SHP77 treated with DMSO at 0.1 percent for 48 hours (cell line): ENCODE measurements at places on chromosomes 13 and 19.

- DNase-seq = no peak
Measured at GRCh38 chr13:20353973-20354372, 121.9 kb upstream of the GJB6 start.

GRCh38 chr19:32830231-32831014, 39.1 kb downstream of the SLC7A9 start:
- no peak for DNase-seq

DNA sequence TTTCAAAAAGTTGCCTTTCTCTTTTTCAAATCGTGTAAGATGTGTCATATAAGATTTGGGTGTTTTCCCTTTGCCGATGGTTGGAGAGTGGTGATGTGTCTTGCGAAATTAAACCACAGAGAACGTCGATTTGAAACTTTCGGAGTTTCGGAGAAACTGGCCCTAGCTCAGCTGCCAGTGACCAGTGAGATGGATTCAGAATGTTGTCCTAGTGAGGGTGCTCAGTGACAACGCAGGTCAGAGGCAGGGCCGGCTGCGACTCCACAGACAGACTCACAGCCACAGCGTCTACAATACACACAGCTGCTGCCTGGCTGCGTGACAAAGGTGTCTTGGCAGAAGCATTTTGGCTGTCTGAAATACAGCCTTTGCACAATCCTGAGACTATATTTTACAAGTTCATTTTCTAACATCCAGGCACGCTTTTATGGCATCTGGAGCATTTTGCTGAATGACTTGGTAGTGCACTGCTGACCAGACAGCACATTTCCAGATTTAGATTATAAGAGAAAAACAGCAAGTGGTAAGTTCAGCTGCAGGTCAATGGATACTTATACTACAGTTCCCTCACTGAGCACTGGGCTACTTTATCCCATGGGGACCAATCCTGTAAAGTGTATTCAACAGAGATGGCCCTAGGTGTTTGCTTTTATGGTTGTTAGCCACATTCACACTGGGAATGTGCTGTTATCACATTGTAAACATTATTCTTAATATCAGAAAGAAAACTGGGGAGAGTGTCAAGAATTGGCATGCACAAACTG, 207.5 kb downstream of the KCNRG start:
- DNase-seq = peak; percentile 58

GRCh38 chr19:57348136-57348535, 2.9 kb upstream of the ZNF304 start:
- no peak for DNase-seq

GRCh38 chr19:5343848-5344247, 3.2 kb upstream of the PTPRS start:
- DNase-seq = no peak

- no peak for DNase-seq
Measured at GRCh38 chr19:4260613-4261191, 13.8 kb downstream of the YJU2 start.

- DNase-seq = no peak
Measured at GRCh38 chr19:49912965-49913685, 15.9 kb upstream of the ATF5 start.

DNA sequence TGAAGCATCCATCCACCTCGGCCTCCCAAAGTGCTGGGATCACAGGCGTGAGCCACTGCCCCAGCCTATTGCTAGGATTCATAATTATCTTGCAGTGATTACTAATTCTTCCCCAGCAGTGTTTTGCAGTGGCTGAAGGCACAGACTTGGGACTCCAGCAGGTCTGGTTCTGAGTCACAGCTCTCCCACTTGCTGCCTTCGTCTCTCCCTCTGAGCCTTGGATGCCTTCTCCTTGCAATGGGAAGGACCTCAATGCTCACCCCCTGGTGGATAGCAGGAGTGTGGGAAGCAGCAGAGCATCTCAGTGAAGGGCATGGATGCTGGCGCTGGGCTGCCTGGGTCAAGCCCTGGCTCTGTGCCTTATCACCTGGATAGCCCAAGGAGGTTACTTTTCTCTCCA, 37.6 kb upstream of the SHKBP1 start:
- DNase-seq = no peak

DNA sequence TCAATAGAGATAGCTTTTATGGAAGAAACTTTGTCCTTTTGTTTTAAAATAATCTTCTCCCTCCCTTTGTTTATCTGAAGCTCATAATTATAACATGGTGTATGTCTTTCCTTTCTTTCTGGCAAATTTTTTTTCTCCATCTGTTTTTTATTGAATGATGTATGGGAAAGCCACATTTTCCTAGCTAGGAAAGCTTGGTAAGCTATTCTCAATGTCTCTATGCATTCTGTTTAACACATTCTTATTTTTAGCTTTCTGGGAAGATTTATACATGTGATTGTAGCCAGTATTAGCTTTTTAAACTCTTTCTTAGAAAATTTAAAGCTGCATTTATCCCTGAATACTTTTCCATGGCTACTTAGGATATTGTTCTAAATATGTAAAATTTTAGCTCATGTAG, 124.9 kb upstream of the CSNK1A1L start:
- no peak for DNase-seq

GRCh38 chr19:51749979-51750378, 1.7 kb downstream of the FPR1 start:
- no peak for DNase-seq

GRCh38 chr19:42051166-42052115, 18.6 kb downstream of the GRIK5 start:
- DNase-seq = no peak

- DNase-seq = no peak
Measured at GRCh38 chr19:23283925-23284324, 33.7 kb upstream of the ZNF724 start.

GRCh38 chr19:8221161-8221560, 12.0 kb downstream of the CERS4 start:
- DNase-seq = no peak

DNA sequence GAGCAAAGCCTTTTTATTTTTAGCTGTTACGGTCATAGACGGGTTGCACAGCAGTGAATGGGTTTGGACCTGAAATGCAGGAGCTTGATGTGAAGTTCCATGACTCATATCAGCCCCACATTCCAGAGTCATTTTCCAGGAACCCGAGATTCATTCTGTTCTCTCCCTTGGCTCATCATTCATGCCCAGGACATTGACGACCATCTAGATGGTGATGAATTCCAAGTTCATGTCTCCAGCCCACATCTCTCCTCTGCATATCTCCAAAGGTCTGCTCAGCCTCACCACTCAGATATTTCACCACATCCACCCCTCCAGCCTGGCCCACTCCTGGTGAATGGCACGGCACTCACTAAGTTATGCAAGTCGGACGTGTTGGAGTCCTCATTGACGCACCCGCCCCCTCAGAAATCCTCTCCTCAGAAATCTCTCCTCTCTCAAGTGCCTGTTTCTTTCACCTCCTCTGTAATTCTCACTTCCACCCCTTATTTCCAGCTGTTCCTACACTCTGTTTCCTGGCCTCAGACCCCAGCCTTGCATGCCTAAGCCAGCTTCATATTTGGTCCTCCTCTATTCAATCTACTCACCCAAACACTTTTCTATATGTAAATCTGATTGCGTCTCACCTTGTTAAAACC, 83.1 kb downstream of the ALOX5AP start:
- DNase-seq = no peak
